ENCODE measurements at places on chromosomes 7 and 10.
A peak's percentile ranks its signal among the peaks of the same experiment; 100 is the strongest.

DNA sequence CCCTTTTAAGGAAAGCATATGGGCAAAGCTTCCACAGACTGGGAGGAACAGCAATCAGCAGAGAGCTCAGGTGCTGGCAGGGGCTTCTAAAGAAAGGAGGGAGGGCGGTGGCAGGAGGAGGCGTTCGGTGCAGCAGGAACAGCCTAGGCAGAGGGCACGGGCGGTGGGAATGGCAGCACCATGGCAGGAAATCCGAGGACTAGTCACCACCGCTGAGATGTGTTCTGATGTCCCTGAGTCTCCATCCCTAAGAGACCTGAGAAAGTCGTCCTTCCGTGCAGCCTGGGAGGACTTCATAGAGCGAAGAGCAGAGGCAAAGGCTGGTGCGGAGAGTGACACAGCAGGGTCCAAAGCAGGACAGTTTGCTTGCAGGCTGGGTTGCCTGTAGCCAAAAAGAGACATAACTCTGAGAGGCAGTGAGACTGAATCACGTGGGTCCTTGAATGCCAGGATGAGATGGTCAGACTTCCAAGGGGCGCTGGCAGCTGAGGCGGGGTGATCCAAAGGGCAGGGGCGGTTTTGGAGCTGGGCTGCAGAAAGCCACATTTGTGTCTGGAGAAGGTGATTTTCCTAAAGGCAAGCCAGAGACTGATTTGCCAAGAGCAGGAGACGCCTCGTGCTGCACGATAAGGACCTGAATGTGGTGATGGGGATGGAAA lies 35.8 kb upstream of the GRID1 start:
- peak; percentile 19 for DNase-seq

- no peak for DNase-seq
Observed at GRCh38 chr7:149820622-149821190, 17.5 kb upstream of the ZNF862 start.

- DNase-seq: no peak
Observed at GRCh38 chr7:70047891-70048448, 449.7 kb downstream of the AUTS2 start.

GRCh38 chr10:4058514-4059029 lies 273.6 kb upstream of the KLF6 start:
- DNase-seq: no peak

GRCh38 chr7:21966271-21966670 lies 20.6 kb upstream of the CDCA7L start:
- DNase-seq: no peak

DNA sequence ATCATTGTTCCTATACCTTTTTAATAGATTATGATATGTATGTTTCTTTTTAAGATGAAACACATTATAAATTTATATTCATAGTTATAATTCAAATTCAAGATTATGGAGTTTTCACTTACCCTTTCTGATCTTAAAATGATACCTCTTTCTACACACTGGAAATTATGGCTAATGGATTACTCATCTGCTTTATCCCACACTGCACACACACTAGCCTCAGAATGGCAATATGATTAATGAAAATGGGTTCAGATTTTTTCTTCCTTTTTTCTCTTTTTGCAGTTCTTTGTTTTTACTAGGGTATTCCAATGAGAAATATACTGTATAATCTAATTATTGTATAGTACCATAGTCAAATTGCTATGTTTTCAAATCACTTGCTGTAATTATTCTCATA lies 82.3 kb upstream of the FZD1 start:
- no peak for DNase-seq

DNA sequence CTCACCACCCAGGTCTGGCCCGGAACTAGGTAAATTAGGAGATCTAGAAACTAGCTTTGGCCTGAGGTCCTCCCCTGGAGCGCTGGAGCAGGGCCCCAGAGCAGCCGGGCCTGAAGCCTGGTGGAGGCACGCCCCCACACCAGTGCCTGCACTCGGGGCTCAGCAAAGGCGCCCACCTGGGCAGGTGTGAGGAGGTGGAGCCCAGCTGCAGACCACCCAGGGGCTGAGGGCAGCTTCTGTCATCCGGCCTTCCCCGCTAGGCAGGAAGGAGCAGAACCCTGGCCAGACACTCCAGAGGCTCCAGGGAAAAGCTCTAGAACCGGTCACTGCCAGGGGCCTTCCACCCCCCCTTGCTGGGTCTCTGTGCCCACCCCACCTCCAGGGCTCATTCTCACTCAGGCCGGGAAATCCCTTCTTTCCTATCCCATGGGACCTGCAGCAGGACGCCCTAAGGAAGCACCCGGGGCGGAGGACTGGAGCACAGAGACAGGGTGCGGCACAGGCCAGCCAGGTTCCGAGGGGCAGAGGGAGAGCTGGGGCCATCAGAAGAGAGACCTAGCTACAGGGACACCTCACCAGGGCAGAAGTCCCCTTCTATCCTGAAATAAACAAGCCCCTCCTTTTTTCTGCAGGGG lies 161.2 kb downstream of the NRF1 start:
- no peak for DNase-seq

- no peak for DNase-seq
Observed at GRCh38 chr10:112160834-112161233, 22.7 kb downstream of the GPAM start.

DNA sequence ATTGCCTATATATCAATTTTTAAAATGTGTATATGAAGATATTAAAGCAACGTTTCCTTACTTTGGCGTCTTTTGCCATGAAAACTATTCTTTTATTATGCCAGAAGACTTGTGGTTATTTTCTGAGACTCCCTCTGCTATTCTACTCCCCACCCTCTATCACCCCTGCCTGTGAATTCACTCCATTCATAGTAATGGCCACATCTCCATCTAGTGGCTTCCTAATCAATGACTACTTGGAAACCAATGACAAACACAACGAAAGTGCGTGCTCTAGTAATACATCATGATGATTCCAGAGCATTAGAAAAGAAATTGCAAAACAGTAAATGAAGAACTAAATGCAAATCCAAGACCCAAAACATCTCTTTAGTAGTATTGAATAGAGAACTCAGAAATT lies 186.7 kb upstream of the HGF start:
- DNase-seq: peak; percentile 84

DNA sequence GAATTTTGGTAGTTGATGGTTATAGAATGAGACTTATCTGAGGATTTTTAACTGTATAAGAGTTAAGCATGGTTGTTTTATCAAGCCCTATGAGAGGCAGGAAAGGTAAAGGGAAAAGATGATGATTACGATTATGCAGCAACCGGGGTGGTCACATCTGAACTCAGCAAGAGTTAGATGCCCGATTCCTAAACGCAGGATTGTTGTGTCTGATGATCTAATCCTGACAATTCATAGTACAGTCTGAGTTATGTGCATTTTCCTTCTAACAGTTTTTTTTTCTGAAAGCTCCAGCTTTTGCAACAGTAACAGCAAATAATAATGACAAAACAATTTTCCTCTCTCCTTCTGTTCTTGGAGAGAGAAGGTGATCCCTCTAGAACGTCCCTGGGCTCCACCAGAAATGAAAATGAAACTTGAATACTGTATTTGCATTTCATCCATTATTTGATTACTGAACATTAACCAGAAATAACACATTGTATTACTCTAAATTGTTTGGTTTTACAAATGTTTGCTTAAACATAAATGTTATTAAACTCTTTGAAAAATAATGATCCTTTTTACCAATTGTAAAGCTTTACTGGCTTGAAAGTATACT lies 176.5 kb upstream of the CCDC6 start:
- DNase-seq: no peak

DNA sequence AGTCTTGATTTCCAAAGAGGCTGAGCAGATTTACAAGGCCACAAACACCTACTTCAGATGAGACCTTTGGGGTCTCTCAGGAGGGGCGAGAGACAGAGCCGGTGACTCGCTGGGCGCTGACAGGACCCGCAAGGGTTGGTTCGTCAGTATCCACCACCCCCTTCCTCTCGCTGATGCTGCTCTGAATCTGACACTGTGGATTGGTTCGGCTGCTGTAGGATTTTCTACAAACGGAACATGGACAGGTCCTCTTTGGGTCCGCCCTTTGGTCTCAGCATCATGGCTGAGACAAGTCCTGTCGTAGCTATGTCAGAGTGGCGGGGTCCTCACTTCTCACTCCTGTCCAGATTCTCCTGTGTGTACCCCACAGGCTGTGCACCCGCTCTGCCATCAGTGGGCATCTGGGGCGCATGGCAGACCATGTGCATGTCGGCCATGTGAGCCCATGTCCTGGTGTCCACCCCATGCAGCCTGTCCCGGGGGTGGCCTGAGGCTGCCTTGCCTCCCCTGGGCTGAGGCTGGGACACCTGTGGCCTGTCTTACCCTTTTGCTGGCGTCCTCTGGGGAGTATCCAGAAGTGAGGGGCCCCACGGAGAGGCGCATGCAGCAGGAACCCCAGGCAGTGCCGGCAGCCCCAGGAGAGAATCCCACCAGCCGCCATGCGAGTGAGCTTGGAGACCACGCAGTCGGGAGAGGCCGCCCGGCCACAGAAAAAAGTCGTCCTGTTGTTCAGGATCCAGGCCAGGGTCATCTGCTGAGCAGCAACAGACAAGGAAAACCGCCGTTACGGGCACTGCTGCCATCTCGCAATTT lies 21.6 kb upstream of the FAM20C start:
- DNase-seq: no peak

- no peak for DNase-seq
Observed at GRCh38 chr10:61832866-61833481, 68.5 kb upstream of the ARID5B start.

- DNase-seq: no peak
Observed at GRCh38 chr7:18815261-18815960, 302.0 kb downstream of the TWIST1 start.

GRCh38 chr10:17235136-17235535 lies 7.1 kb downstream of the VIM start:
- peak; percentile 59 for DNase-seq

DNA sequence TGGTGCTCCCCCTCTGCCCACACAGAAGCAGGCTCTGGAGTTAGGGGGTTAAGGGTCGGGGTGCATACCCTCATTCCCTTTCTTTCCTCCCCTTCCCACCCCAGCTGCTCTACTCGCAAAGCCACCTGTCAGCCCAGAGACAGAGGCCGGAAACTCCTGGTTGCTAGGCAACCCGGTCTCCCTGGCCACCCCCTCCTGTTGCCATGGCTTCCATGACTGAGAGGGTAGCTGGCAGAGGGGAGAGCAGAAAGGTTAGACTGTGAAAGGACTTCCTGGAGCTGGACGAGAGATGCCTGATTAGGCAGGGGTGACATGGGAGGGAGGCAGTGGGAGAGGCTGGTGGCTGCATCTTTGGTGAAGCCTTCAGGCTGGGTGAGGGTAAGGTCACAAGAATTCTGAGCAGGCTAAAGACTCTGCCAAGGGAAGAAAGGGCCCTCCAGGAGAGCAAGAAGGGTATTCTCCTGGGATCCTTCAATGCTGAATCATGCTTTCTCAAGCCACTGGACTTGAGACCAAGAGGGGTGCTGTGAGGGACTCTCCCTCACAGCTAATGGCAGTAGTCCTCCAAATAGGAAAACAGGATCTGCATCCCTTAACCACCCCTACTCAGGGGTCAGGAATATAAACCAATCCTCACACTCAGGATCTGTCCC lies 5.4 kb downstream of the PSD start:
- no peak for DNase-seq

DNA sequence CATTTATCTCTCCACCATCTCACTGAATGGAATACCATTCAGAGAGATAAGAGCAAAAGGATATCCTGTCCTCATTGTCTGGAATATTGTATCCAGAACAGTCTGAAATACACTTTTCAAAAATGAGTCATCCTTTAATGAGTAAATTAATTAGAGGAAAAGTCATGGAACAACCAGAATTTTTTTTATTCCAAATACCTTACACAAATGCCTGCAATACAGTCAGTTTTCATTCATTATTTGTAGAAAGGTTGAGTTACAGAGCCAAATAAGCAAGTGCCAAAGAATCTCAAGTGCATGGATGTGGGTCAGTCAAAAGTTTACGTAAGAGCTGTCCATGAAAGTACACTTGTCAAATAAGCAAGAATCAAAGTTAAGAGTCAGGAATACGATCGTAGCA lies 482.6 kb downstream of the IPMK start:
- no peak for DNase-seq

- DNase-seq: no peak
Observed at GRCh38 chr7:154911862-154912455, 91.0 kb downstream of the PAXIP1 start.

DNA sequence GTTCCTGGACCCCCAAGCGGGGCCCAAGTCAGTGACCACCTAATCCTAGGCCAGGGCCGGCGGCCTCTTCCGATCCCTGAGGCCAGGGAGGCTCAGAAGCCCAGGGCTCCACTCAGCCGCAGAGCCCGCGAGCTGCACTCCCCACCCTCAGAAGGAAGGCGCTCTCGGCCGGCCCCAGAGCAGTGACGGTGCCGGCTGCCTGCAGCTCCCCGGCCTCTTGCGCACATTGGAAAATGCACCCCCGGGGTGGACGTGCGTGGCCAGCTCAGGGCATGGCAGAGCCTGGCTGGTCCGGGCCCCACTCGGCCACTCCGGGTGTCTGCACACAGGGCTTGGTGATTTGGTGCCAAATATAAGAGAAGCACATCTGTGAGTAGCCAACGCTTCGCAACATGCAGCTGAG lies 269.1 kb downstream of the PTPRN2 start:
- no peak for DNase-seq

DNA sequence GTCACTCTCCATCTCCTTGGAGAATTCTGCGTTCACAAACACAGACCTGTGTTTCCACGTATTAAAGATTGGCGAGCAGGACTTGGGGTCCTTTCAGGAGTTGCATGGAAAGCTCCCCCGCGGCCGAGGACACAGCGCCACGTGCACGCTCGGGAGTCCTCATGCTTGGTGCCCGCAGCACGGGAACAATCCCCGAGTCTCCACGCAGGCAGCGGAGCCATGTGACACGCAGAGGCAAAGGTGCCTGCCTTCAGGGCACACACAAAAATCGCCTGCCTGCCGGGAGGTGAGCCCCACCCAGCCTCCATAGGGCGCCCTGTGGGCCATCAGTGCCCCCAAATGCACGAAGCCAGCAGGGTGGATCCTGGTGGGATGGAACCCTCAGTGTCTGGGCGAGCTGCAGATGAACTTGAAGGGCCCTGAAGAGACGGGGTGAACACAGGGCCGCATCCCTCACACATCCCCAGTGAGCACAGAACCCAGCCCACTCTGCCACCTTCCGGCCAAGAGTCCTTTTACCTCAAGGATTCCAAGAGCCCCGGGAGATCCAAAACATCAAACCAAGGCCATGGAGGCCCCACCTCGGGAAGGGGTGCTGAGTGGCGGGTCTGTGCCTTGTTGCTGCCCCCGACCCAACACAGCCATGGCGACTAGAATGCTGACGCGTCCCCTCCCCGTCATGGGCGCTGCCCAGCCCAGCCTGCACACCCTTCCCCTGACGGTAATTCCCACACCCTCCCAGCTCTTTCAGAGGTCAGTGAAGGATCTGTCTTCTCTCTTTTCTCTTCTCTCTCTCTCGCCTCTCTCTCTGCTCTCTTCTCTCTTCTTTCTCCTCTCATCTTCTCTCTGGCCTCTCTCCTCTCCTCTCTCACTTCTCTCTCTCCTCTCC lies 55.9 kb downstream of the CFAP46 start:
- peak; percentile 32 for DNase-seq

Data from common myeloid progenitor, CD34-positive (primary cell).